ENCODE measurements at places on chromosomes 16 and 17.

GRCh38 chr17:15269780-15270089, 4.6 kb upstream of the PMP22 start:
- no peak for DNase-seq

DNA sequence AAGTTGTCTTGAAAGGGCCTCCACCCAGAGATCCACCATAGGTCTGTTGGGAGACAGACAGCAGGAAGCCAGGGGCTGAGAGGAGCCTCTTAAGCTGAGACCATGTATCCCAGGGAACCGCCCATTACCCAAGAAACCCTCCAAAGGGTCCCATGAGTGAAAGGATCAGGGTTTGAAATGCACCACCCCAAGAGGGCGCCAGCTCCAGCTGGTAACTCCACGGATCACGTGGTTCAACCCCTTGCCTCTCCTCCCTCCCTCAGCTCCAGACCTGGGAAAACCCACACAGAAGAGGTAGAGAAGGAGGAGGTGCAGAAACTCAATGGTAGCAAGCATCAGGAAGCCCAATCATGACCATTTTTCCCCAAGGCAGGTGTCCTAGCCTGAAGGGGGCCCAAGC, 148.7 kb downstream of the AIPL1 start:
- DNase-seq: peak; percentile 61

- peak; percentile 72 for DNase-seq
Observed at GRCh38 chr17:7356072-7356549, 1.2 kb downstream of the TMEM95 start.

- no peak for DNase-seq
Observed at GRCh38 chr17:1541367-1541904, 21.2 kb downstream of the PITPNA start.

GRCh38 chr16:88761143-88761534, 23.9 kb downstream of the PIEZO1 start:
- DNase-seq: no peak

DNA sequence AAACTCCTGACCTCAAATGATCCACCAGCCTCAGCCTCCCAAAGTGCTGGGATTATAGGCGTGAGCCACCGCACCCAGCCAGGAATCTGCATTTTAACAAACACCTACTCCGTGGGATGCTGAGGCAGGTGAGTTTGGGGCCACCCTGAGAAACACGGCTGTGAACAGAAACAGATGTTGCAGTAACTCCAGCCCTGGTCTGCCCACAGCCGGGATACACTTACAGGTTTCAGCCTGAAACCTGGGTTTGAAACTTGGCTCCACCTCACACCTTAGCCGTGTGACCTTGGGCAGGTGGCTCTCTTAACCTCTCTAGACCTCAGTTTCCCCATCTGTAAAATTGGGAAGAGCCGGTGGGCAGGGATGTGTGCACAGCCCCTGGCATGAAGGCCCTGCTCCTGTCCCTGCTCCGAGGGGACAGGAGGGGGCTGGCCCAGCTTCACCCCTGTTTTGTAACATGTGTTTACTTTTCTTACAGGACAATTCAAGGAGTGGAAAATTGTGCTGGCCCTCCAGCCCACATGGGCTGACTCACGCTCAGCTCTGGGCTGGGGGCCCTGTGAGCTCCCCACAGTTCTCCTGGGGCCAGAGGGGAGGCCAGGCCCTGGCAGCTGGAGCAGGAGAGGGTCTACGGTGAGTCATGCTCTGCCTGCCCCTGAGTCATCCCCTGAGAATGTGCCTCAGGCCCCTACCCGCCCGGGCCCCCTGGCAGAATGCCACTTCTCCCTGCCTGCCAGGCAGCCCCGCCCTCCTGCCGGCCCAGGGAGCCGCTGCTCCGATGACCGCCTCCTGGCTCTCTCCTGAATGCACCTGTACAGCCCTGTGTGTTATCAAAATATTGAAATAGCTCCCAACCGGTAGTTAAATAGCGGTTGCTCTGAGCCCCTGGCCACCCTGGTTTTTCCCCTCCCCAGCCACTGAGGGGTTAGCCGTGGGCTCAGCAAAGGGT, 7.7 kb upstream of the PPL start:
- no peak for DNase-seq

DNA sequence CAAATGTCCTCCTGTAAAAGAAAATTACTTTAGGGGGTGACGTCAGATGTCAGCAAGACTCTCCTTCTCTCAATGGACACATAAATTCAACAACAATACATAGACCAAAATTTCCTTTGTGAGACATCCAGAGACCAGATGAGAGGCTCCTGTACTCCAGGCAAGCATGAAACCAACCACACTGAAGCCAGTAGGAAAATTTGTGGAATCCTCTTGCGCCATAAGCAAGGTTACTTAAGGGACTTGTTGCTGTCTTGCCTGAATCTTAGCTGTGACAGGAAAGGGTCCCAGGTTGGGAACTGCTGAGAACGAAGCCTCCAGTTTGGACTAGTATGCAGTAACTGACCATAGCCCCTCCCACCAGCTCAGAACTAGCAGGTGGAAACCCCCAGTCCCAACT, 56.0 kb downstream of the CEP112 start:
- DNase-seq: no peak

- no peak for DNase-seq
Observed at GRCh38 chr17:79261355-79262072, 186.9 kb downstream of the ENGASE start.

GRCh38 chr17:64063766-64064224, 43.4 kb upstream of the ICAM2 start:
- DNase-seq: peak; percentile 63

- no peak for DNase-seq
Observed at GRCh38 chr16:71723537-71724319, 773 bp downstream of the PHLPP2 start.

GRCh38 chr17:9925457-9925856, 20.4 kb upstream of the RCVRN start:
- no peak for DNase-seq

DNA sequence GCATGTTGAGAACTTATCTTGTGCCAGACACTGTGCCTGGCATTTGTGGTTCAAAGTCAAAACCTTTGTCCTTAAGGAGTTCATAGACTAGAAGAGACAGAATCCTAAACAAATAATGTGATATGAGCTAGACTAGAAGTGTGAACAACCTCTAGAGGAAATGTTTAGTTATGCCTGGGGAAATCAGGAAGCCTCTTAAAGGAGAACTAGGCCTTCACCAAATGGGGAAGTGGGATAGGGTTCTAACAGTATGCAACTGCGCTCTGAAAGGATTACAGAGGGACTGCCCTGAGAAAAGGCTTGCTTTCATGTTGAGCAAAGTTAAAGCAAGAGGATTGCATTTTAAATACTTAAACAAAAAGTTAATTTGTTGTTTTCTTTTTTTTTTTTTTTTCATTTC, 4.9 kb downstream of the RUNDC1 start:
- DNase-seq: no peak

DNA sequence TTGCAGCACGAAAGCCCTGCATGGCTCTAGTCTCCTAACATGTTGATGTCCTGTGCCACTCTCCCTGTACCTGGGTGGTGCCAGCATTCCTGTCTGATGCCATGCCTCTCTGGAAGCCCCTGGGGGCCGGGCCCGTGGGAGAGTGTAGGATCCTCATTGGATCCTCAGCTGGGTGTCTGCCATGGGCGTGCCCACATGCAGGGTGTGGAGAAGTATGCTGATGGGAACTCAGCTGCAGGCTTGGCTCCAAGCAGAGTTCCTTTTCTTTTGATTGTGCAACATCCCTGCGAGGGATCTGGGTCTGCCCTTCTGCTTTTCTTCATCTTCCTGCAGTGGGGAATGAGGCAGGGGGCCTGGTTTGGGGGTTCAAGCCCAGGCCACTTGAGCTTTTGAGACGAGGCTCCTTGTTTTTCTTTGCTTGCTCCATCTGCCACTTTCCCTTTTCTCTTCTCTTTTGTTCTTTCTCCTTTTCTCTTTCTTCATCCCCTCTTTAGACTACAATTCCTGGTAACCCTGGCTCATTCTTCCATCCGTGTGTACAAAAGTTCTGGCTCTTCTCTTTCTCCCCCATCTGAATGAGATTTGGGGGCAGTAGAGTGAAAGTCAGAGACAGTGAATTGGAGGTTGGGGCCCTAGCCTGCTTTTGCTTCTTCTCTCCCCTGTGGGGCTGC, 32.9 kb downstream of the KSR1 start:
- no peak for DNase-seq
